Ecto neural progenitor cell (in vitro differentiated cells): ENCODE measurements at places on chromosomes 13 and 19.
A peak's percentile ranks its signal among the peaks of the same experiment; 100 is the strongest.

DNA sequence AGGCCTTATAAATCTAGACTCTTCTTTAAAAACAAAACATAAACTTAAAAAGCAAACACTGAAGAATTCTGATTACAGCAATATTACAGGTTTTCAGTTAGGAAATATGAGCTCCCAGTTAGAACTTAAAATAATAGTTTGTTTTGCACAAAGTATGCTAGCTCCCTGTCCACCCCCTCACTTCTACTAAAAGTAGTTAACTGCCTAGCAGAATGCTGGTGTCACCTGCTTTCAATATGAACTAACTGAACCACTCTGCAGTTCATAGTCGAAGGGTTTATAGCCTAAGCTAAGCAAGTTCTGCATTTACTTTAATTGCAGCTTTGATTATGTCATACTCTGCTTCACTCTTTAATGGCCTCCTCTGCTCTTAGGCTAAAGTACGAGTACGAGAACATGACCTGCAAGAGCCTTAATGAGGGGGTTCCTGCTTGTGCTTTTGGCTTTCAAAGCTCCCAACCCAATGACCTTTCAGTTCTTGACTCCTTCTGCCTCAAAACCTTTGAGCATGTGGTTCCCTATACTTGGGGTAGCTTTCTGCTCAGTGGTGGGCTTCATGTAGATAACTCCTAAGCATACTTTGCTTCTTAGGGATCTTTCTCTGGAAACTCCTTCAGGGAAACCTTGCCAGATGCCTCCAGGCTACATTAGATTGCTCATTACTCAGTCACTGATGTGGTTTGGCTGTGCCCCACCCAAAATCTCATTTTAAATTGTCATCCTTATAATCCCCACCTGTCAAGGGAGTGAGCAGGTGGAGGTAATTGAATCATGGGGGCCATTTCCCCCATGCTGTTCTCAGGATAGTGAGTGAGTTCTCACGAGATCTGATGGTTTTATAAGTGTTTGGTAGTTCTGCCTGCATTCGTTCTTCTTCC lies 278.9 kb upstream of the ARGLU1 start:
- no peak for DNase-seq

- no peak for DNase-seq
These were observed 5.5 kb downstream of the SLC15A1 start for GRCh38 chr13:98746968-98747367.

- no peak for DNase-seq
These were observed 44.3 kb upstream of the ENOX1 start for GRCh38 chr13:43831088-43831487.

DNA sequence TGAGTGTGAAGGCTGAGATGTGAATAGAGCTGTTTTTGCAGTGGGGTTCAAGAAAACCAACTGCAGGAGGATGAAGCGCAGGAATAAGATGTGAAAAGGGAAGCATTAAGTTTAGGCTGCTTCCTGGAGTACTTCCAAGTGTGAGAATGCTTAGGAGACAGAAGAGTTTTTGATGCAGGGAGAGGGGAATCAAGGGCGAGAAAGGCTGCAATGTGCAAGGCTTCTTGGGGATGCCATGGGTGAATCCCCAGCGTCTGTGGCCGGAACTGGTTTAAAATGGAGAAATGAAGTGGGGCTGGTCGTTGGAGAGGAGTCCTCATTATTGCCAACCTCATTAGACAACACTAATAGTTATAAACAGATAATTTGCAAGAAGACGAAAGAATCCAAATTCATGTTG lies 764.9 kb downstream of the LIG4 start:
- no peak for DNase-seq

GRCh38 chr19:39659791-39660190 lies 4.1 kb downstream of the LGALS16 start:
- DNase-seq, result no peak

GRCh38 chr19:13689085-13689484 lies 75.2 kb upstream of the MRI1 start:
- peak; percentile 54 for DNase-seq

GRCh38 chr13:36090592-36090991 lies 40.6 kb downstream of the DCLK1 start:
- no peak for DNase-seq

GRCh38 chr13:50873467-50873866 lies 30.0 kb upstream of the DLEU7 start:
- no peak for DNase-seq

DNA sequence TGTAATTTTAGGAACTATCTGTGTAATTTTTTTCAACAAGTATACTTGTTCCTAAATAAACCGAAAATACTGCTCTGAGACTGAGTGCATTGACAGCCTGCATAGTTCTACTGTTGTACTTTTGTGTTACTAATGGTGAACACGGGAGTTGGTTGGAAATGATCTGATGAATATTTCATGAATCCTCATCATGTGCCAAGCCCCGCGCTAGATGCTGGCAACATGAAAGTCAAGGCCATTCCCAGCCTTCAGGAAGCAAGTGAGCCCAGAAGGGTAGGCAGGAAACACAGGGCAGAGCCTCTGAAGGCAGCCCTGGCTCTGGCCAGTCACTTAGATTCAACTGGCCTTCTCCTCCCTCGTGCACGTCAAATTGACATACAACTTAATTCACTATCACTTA lies 106.1 kb downstream of the ABCC4 start:
- DNase-seq, result no peak
